ENCODE measurements at places on chromosomes 16 and 17.

DNA sequence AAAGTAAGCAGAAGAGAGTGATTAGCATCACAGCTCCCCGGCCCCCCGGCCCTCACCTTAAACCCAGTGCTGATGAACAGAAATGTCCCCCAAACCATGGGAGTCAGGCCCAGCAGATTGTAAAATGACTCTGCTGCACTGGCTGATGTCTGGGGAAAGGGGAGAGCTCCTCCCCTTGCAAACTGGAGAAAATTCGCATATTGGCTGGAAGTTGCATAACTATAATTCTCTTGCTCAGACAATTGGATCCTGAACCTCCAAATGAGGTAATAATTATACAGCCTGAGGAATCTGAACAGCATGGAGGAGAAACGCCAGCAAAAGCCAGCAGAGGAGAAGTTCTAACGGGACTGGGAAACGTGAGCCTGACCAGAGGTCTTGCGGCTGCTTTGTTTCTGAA, 109.7 kb downstream of the C16orf95 start:
- no peak for DNase-seq

GRCh38 chr16:30470170-30470512, 2.4 kb upstream of the ITGAL start:
- DNase-seq: no peak

DNA sequence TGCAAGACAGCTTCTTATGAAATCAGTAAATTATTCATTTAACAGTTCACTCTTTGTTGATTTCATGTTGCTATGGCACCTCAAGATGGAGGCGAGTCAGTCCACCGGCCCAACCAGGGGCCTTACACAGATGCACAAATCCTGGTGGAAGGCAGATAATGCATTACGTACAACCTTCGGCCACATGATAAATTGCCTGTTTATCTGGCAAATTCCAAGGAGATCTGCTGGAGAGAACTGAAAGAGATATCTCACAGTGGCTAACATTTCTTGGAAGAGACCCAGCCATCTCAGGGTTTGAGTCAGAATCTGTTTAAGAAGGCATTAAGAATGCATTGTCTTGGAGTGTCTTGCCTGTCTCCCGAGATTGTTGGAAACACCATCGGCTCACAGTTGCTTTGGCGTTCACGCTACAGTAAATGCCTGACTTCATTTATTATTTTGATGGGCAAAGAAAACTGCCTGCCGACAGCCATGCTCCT, 225.6 kb downstream of the MSI2 start:
- DNase-seq: no peak

- DNase-seq: no peak
These were observed 5.1 kb downstream of the NBR1 start for GRCh38 chr17:43176119-43176570.
